ENCODE measurements at places on chromosomes 5 and 9.
A peak's percentile ranks its signal among the peaks of the same experiment; 100 is the strongest.

- DNase-seq: no peak
These were observed 1.3 kb upstream of the SVEP1 start for GRCh38 chr9:110580850-110581249.

DNA sequence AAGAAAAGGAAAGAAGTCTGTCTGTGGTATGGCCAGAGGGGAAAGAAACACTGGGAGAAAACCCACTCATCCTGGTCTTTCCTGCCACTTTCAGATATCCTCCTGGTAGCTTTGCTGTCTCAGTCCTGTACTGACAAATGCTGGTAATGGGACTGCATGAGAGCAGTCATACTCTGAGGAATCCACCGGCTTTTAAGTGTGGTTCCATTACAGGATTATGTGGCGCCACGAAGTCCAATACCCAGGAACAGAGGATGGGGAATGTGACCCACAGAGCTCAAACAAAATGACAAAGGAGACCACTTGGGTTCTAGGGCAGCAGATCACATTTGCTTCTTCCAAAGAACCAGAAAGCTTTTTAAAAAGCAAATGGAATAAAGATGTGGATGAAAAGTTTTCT lies 26.3 kb upstream of the FBP1 start:
- no peak for DNase-seq

DNA sequence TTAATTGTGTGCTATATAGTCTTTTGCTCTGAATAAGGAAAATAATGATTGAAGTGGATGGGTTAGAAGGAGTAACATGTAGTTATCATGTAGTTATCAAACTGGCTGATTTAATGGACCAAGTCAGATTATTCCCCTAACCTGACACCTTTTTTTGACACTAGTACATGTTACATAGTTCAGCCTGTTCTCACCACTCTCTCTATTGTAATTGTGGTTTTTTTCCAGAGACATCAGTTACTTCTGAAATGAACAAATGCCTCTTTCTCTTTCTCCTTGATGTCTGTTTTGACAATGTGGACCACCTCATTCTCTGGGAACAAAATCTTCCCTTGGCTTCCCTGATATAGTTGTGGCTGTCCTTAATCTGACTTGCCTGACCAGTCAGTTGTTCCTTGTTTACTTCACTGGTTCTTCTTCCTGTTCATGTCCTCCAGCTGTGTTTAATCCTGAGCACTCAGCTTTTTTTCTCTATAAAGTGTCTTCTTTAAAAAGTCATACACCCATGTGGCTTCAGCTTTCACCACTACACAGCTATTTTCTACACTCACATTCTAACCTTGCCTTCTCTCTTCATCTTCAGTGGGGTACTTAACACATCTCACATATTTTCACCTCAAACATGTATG lies 243.4 kb downstream of the ARRDC3 start:
- no peak for DNase-seq

GRCh38 chr5:97266576-97266975 lies 83.5 kb upstream of the RIOK2 start:
- no peak for DNase-seq

- no peak for DNase-seq
These were observed 5.2 kb upstream of the CRB2 start for GRCh38 chr9:123350590-123351310.

- no peak for DNase-seq
These were observed 807.4 kb downstream of the MAT2B start for GRCh38 chr5:164312801-164313200.

GRCh38 chr5:159211729-159212174 lies 2.4 kb upstream of the RNF145 start:
- DNase-seq: peak; percentile 18

DNA sequence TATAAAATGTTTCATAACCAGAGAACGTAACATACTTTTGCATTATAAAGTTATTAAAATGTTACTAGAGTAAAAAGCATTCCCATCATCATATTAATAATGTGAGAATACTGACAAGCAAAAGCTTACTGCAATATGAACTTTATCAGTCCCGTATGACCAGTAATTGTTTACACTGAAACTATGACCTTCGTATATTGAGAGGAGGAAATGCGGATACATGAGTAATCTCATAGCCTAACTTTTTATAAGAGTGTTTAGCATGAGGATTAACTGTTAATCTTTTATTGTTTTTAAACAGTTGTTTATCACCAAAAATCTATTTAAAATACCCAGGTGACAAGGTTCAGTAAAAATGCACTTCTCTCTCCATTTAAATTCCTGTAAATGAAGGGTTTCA lies 272.4 kb downstream of the SLF1 start:
- no peak for DNase-seq

GRCh38 chr5:62341783-62342475 lies 35.9 kb downstream of the KIF2A start:
- DNase-seq: no peak

DNA sequence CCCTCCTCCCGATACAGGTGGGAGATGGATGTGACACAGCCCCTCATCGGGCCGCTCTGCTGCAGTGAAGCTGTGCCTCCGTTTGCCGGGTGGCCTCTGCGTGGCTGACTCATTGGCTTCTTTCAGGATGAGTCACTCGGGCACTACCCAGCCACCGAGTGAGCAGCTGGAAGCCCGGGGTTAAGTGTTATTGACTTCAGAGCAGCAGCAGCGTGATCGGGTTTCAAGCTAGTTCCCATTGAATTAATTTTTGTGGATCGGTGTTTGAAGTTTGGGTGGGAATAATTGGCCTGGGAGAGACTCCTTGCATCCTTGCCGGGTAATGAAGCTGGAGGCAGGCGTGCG lies 266.4 kb upstream of the IRX4 start:
- no peak for DNase-seq

DNA sequence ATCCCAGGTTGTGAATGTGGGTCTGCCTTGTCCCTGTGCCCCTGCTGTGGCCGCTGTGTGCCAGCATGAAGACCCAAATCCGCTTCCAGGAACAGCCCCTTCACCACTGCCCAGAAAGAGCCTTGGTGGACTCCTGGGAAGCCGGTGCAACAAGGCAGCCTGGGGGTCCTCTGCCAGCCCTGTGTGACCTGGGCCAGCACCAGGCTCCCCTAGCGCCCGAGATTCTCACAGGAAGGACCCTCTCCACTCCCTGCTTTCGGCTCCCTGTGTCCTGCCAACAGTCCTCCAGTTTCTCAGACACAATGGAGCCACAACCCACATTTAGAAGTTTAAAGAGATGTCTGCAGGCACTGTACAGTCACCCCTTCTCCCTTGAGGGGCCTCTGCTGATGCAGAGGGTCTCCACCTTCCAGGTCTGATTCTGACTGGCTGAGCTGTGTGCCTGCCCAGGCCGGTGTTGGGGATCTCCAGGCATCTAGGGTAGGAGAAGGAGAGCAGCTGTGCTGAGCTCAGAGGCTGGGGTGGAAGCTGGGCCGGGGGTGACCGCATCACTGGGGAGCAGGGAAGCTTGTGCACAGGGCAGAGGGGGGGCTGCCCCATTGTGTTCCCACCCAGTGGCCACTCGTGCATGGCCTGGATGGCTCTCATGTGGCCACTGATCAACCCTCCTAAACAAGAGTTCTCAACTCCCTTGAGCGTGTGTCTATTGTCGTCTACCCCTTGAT lies 174.0 kb downstream of the IRX2 start:
- DNase-seq: no peak

DNA sequence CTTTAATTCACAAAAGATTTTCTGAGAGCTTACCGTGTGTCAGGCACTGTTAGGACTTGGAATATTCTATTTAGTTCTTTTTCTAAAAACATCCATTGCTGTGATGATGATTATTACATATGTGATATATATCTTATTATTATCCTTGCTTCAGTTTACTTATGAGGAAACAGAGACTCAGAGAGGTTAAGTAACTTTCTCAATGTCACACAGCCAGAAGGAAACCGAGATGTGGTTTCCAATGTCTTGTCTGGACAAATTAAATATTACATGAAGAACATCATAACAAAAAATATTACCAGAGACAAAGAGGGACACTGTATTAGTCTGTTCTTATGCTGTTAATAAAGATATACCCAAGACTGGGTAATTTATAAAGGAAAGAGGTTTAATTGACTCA lies 125.5 kb upstream of the DAP start:
- DNase-seq: no peak
